T-helper 17 cell (primary cell): ENCODE measurements at places on chromosomes 4 and X. TPM values are rescaled to one million over a fixed set of nuclear protein-coding genes. Genes with fewer than 3 reads are reported as not detected.

The EXOC1 gene
- 20.6 TPM for total RNA-seq

GRCh38 chr4:39687014-39687413, 10.9 kb upstream of the UBE2K start:
- H3K4me1 ChIP-seq = no peaks in the 10 kb centered on the region
- peaks cover 10% of the 10 kb centered on the region for H3K27me3 ChIP-seq
- H3K4me3 ChIP-seq = no peak overlapping the region
- H3K36me3 ChIP-seq = no peaks in the 10 kb centered on the region
- DNase-seq = no peak

DNA sequence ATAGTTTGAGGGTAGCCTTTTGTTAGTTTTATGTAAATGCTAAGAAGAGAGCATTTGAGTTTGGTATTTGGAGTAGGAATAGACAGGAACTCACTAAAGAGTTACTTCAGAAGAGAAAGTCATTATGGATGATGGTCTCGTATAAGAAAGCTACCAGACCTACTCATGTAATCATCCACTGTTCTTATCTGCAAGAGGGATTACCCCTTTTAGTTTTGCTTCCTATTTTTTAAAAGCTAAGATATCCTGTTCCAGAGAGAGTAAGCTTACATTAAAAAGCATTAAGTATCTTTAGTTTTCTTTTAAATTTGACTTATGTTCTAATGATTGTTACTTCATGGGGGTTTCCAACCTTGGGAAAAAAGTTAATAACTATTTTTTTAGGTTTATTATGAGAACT, 12.5 kb upstream of the ART3 start:
- peaks cover 7% of the 10 kb centered on the region for H3K27me3 ChIP-seq
- no peaks in the 10 kb centered on the region for H3K36me3 ChIP-seq
- no peak overlapping the region for H3K4me3 ChIP-seq
- H3K4me1 ChIP-seq = peaks cover 22% of the 10 kb centered on the region

DNA sequence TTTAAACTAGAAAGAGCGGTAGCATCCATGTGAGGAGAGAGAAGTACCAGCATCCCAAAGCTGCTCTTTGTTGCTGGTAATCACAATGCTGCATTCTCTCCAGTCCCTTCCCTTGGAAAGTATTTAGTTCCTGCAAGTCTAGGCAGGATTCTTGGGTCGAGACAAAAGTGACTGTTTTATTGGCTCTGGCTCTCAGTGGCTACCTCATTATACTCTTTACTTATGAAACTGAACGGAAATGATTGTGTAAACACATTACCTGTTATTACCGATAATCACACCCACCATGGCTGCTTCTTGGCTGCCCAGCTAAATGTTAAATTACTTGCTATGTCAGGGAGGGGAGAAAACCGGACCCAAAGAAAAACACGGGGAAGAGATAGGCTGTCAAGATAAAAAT, 26.2 kb downstream of the ATXN3L start:
- H3K4me1 ChIP-seq = no peaks in the 10 kb centered on the region
- DNase-seq = no peak
- H3K36me3 ChIP-seq = no peaks in the 10 kb centered on the region
- no peaks in the 10 kb centered on the region for H3K27me3 ChIP-seq

DNA sequence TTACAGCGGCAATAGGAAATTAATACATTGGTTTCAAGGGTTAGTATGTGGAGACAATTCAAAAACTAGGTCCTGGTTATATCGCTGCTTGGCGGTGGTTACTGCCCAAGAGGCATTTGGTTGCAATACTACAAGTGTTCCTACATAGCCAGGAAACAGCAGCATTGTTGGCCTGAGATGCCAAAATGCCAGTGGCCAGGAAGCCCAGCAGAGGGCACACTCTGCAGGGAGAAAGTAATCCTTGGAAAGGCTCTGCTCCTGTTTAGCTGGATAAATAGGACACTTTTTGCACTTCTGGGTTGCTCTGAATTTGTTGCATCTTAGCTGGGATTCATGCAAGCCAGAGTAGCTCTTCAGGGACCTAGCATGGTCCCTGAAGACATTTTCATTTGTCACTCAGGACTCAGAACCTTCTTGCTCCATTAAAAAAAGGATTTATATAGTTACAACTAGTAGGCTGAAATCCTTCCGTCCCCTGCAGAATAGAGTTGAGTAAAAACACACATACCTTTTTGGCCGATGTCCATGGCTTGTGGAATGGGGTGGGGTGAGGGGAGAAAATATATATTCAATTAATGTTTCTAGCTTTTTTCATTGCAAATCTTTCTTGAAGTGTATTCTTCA, 8.1 kb upstream of the GPR119 start:
- DNase-seq = no peak
- H3K4me3 ChIP-seq = no peak overlapping the region
- H3K27me3 ChIP-seq = peaks cover 20% of the 10 kb centered on the region
- H3K27ac ChIP-seq = no peak overlapping the region
- H3K4me1 ChIP-seq = no peaks in the 10 kb centered on the region
- peaks cover 3% of the 10 kb centered on the region for H3K36me3 ChIP-seq
